ENCODE measurements at places on chromosomes 1 and 21. TPM values are rescaled to one million over a fixed set of nuclear protein-coding genes. Genes with fewer than 3 reads are reported as not detected.
A peak's percentile ranks its signal among the peaks of the same experiment; 100 is the strongest.

- no peak overlapping the region for H3K27ac ChIP-seq
- H3K4me1 ChIP-seq, result no peaks in the 10 kb centered on the region
- no peak for DNase-seq
- no peaks in the 10 kb centered on the region for H3K36me3 ChIP-seq
Measured at GRCh38 chr21:14699433-14700407, 153.6 kb upstream of the SAMSN1 start.

DNA sequence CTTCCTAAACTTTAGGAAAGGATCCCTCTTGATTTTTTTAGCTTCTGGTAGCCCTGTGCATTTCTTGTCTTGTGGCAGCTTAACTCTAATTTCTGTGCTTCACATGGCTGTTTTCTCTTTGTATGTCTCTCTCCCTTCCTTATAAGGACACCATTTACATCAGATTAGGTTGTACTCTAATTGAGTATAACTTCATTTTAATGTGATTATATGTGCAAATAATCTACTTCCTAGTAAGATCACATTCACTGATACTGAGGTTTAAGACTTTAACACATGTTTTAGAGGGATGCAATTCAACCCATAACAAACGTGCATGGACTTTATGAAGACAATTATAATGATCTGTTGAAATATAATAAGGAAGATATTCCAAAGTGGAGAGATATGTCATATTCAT lies 46.7 kb downstream of the RGS4 start:
- no peak overlapping the region for H3K4me3 ChIP-seq
- H3K4me1 ChIP-seq, result no peaks in the 10 kb centered on the region
- no peaks in the 10 kb centered on the region for H3K36me3 ChIP-seq
- no peak overlapping the region for H3K27ac ChIP-seq
- no peak for DNase-seq

DNA sequence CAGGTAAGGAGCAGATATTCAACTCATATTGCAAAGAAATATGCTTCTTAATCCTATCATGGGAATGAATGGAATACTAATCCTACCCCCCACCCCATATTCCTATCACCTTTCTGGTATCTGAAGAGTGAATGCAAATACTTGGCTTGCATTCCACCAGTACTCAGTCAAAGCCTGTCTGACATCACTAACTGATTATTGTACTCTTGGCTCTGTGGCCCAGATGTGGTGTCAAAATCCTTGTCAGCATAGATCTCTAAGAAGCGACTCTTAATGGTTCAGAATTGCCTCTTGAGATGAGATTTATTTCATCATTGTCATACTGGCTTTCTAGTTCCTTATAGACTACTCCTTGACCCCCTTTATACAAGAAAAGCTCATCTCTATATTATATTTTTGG lies 604.6 kb downstream of the ADGRL2 start:
- H3K4me3 ChIP-seq, result peak overlapping the region; percentile 26
- H3K27ac ChIP-seq, result no peak overlapping the region
- H3K4me1 ChIP-seq, result peaks cover 11% of the 10 kb centered on the region
- no peak for DNase-seq
- no peaks in the 10 kb centered on the region for H3K36me3 ChIP-seq

- no peak for DNase-seq
- H3K27ac ChIP-seq, result no peak overlapping the region
- H3K36me3 ChIP-seq, result no peaks in the 10 kb centered on the region
Measured at GRCh38 chr1:177927021-177927596, 42.7 kb downstream of the SEC16B start.

DNA sequence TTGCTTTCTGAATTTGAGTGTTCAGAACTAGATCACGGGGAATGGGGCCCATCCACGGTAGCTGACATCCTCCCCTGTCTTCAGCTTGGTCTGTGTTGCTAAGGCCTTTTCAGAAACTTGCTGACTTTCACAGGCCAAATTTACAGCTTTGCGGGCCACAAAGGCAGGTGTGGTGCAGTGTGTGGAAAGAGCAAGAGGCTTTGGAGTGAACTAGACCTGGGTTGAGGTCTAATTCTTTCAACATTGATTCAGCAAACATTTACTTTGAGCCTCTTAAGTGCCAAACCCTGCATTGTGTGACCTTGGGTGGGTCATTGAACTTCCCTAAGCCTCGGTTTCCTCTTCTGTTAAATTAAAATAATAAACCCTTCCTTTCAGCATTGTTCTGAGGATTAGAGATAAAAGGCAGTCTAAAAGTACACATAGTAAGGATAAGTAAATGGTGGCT lies 24.3 kb downstream of the STPG1 start:
- no peaks in the 10 kb centered on the region for H3K4me1 ChIP-seq
- no peak overlapping the region for H3K4me3 ChIP-seq
- no peaks in the 10 kb centered on the region for H3K27me3 ChIP-seq
- H3K27ac ChIP-seq, result no peak overlapping the region
- peaks cover 3% of the 10 kb centered on the region for H3K36me3 ChIP-seq

POU3F1 gene
- 0.27 TPM for total RNA-seq

IL20 gene
- total RNA-seq, result not detected

RBM11 gene
- total RNA-seq, result 5.4 TPM

RGS21 gene
- not detected for total RNA-seq

PYGO2 gene
- total RNA-seq, result 33.4 TPM

ADIPOR1 gene
- total RNA-seq, result 68.1 TPM

ATAD3C gene
- total RNA-seq, result 0.28 TPM

All from endodermal cell (in vitro differentiated cells).